Neural crest cell (in vitro differentiated cells): ENCODE measurements at places on chromosomes 1 and 21. TPM values are rescaled to one million over a fixed set of nuclear protein-coding genes. Genes with fewer than 3 reads are reported as not detected.

GRCh38 chr21:30206551-30207251 is 9.2 kb downstream of the CLDN8 start:
- no peak for DNase-seq

DNA sequence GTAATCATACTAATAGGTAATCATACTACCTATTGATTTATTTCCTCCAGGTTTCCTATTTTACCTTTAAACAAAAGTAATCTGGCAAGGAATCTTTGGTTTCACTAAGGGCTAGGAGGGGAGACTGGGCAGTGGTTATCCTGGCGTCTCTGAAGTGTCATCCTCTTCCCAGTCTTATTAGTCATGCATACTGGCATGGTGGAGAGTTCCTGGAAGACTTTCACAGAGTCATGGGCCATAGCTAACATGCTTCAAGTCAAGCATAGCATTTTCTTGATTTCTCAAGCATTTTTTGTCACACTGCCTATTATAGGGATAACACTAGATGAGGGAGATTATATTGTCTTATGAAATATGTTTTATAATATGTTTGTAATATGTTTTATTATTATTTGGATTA is 64.0 kb upstream of the ASB17 start:
- no peak for DNase-seq

AMPD1 gene
- not detected in 2 replicates for total RNA-seq

BNIPL gene
- 0.79 and 1.1 TPM in 2 replicates for total RNA-seq

MIXL1 gene
- 0.37 and 0.41 TPM in 2 replicates for total RNA-seq

NCAM2 gene
- 1.9 and 3.6 TPM in 2 replicates for total RNA-seq

DNA sequence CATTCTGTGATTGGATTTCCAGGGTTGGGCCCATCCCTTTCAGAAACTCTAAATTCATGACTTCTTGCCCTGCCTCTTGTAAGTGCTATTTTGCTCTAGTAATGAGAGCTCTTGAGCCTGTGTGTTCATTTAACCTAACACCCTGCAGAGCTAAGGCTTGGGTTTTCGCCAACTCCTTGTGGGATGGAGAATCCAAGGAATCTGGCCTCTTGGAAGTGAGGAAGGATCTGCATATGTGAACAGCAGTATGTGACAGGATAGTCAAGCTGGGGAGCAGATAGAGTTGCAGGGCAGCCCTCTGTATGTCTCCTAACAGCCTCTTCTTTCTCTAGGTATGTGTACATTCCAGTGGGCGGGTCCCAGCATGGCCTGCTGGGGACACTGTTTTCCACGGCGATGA is 258.9 kb downstream of the HHAT start:
- no peak for DNase-seq
